Left lung (tissue), 14 donors: ENCODE measurements at places on chromosomes 3 and 15. TPM values are rescaled to one million over a fixed set of nuclear protein-coding genes. Genes with fewer than 3 reads are reported as not detected.

The GMPPB gene
- polyA plus RNA-seq = 12.9 TPM

The GCSAM gene
- polyA plus RNA-seq = 2.3 TPM

The BCHE gene
- 48.9 TPM for polyA plus RNA-seq

The AQR gene
- polyA plus RNA-seq = 42.3 TPM

The CASR gene
- 0.14 TPM for polyA plus RNA-seq

The ARMC8 gene
- 51.3 TPM for polyA plus RNA-seq

The PLSCR1 gene
- 67.2 TPM for polyA plus RNA-seq

The STRIT1 gene
- polyA plus RNA-seq = not detected

The ATP2B2 gene
- polyA plus RNA-seq = 0.06 TPM

The CD86 gene
- polyA plus RNA-seq = 2.9 TPM

The C2CD4A gene
- not detected for polyA plus RNA-seq

The CPN2 gene
- polyA plus RNA-seq = not detected

The IRAK2 gene
- polyA plus RNA-seq = 2.2 TPM

The GABRB3 gene
- 1.3 TPM for polyA plus RNA-seq
